Ovary (tissue), 10 donors: ENCODE measurements at places on chromosomes 3 and 15. TPM values are rescaled to one million over a fixed set of nuclear protein-coding genes. Genes with fewer than 3 reads are reported as not detected.
A peak's percentile ranks its signal among the peaks of the same experiment; 100 is the strongest.

- no peak overlapping the region for H3K27ac ChIP-seq
- no peaks in the 10 kb centered on the region for H3K27me3 ChIP-seq
- H3K4me3 ChIP-seq: no peak overlapping the region
- no peaks in the 10 kb centered on the region for H3K4me1 ChIP-seq
- DNase-seq: no peak
- H3K36me3 ChIP-seq: no peaks in the 10 kb centered on the region
These were observed 59.9 kb upstream of the KLF13 start for GRCh38 chr15:31266712-31267111.

The ALDH1A2 gene
- total RNA-seq: 78.4 TPM

- H3K36me3 ChIP-seq: no peaks in the 10 kb centered on the region
- no peaks in the 10 kb centered on the region for H3K4me1 ChIP-seq
- DNase-seq: no peak
- H3K27ac ChIP-seq: no peak overlapping the region
- no peaks in the 10 kb centered on the region for H3K27me3 ChIP-seq
- H3K4me3 ChIP-seq: no peak overlapping the region
These were observed 52.9 kb upstream of the BCL6 start for GRCh38 chr3:187798126-187798525.

DNA sequence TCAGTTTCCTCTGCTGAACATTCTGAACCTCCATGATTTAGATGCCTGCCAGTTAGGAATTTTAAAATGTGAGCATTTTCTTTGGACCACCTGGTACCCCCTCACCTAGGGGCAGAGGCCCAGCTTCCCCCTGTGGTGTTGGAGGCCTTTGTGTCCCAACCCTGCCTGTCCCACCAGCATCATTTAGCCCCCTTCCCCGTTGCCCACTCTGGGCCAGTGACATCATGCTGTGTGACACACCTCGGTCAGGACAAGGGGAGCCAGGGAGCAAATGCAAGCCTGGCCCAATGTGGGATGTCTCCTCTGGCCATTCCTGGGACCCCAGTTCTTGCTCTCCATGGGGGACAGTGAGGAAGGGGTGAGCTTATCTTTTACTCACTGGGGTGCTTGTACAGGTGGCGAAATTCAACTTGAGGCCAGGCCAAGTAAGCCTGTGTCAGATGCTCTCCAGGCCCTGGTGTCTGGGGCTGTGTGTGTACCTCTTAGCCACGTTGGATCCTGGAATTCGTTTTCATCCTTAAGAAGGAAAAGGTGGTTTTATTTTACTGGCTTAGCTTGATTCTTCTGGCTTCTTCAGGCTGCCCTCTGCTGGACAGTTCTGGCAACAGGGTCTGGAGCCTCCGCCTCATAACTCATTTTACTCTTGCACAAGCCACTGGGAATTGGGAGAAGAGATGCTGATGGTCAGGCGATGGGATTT lies 49.7 kb upstream of the MYZAP start:
- no peak overlapping the region for H3K27ac ChIP-seq
- H3K4me3 ChIP-seq: no peak overlapping the region
- H3K36me3 ChIP-seq: no peaks in the 10 kb centered on the region
- peak; percentile 80 for DNase-seq
- H3K4me1 ChIP-seq: no peaks in the 10 kb centered on the region
- H3K27me3 ChIP-seq: no peaks in the 10 kb centered on the region

The ATP11B gene
- 56.3 TPM for total RNA-seq

GRCh38 chr3:154060238-154061000 lies 60.8 kb upstream of the ARHGEF26 start:
- H3K27ac ChIP-seq: no peak overlapping the region
- H3K27me3 ChIP-seq: no peaks in the 10 kb centered on the region
- no peak for DNase-seq
- no peaks in the 10 kb centered on the region for H3K4me1 ChIP-seq

DNA sequence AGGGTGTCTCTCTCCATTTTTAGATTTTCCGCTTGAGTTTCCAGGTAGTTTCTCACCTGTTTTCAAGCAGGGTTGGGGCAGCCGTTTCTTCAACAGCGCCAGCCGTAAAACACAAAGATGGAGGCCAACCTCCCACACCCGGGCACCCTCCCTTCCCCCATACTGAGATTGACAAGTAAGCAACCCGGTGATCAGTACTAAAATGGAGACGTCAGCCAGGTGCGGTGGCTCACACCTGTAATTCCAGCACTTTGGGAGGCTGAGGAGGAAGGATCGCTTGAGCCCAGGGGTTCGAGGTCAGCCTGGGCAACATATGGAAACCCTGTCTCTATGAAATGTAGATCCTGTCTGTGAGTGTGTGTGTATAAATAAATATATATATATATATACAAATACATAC lies 903 bp upstream of the ZSCAN2 start:
- H3K27ac ChIP-seq: peak overlapping the region; percentile 78
- H3K4me3 ChIP-seq: no peak overlapping the region
- H3K4me1 ChIP-seq: peaks cover 5% of the 10 kb centered on the region

- no peaks in the 10 kb centered on the region for H3K4me1 ChIP-seq
- no peak overlapping the region for H3K4me3 ChIP-seq
- H3K27ac ChIP-seq: no peak overlapping the region
- no peak for DNase-seq
- H3K36me3 ChIP-seq: no peaks in the 10 kb centered on the region
- no peaks in the 10 kb centered on the region for H3K27me3 ChIP-seq
These were observed 2.2 kb upstream of the TRAK1 start for GRCh38 chr3:42088803-42089530.

- peak overlapping the region; percentile 22 for H3K4me3 ChIP-seq
- H3K36me3 ChIP-seq: no peaks in the 10 kb centered on the region
- H3K4me1 ChIP-seq: no peaks in the 10 kb centered on the region
- H3K27me3 ChIP-seq: no peaks in the 10 kb centered on the region
- peak; percentile 63 for DNase-seq
These were observed 72.6 kb upstream of the TNFSF10 start for GRCh38 chr3:172595664-172596393.

The DTWD1 gene
- 18.5 TPM for total RNA-seq

The EFHB gene
- 0.42 TPM for total RNA-seq

GRCh38 chr3:120192159-120192558 lies 92.9 kb downstream of the GPR156 start:
- no peaks in the 10 kb centered on the region for H3K36me3 ChIP-seq
- no peak overlapping the region for H3K27ac ChIP-seq
- no peaks in the 10 kb centered on the region for H3K27me3 ChIP-seq
- no peaks in the 10 kb centered on the region for H3K4me1 ChIP-seq

DNA sequence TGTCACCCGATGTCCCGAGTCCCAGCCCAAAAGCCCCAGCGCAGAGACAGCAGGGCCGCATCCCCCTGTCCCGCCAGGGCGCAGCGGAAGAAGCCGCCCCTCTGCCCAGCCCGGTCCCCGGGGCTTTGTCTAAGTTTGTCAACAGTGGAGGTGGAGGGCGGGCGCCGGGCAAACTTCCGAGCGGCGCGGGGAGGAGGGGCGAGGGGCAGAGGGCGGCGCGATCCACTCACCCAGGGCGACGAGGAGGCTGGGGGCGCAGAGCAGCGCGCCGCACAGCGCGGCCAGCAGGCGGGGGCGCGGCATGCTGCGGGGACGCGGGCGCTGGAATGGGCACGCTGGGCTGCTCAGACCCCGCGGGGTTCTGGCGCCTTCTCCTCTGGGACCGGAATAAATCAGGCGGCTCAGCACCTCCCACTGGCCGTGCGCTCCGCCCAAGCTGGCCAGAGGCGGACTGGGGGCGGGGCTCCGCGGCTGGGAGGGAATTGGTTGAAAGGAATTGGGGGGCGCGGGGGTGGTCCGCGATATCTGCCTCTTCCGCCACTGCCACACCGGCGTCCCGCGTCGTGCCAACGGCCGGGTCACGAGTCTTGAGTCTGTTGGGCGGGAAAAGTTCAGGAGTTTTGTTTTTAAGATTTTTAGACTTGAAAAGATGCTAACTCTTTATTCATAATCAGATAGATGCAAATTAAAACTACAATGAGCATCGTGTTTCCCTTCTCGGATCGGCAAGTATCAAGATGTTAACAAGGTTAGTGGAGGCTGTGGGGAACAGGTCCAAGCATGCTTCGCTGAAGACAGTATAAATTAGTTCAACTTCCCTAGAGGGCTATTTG lies at the start of gene MFGE8:
MFGE8 (minus strand) TSS at position 363 of the 833 bp plus-strand sequence; CDS start at position 303, 60 bp downstream.
- H3K27me3 ChIP-seq: no peaks in the 10 kb centered on the region
- peak within 1 kb of the TSS; percentile 58 for H3K4me3 ChIP-seq
- peaks cover 11% of the 10 kb centered on the region for H3K4me1 ChIP-seq
- no peaks in the 10 kb centered on the region for H3K36me3 ChIP-seq
- peak within 1 kb of the TSS; percentile 80 for H3K27ac ChIP-seq

DNA sequence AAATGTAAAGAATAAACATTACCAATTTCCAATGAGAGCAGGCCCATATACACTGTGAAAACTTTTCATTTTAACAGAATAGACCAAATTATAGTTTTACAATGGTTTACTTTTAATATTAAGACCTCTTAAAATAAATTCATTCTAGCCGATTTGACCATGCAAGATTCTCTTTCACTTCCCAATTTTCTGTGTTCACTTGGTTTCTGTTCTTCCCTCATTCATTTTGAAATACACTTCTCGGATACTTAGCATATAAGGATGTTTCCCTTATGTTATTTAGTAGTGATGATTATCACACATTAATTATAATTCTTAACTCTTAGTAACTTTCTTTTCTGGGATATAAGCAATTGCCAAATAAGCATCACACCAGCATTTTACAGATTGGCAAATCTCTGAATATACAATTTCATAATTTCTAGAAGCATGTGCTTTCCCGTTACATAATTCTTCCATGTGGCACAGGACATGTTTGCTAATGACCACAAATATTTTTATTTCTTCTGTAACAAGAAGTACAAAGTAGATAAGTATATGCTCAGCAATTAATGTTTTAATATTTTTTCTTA lies 13.9 kb downstream of the OR5H15 start:
- no peaks in the 10 kb centered on the region for H3K36me3 ChIP-seq
- H3K4me1 ChIP-seq: no peaks in the 10 kb centered on the region
- no peak for DNase-seq
- no peak overlapping the region for H3K4me3 ChIP-seq
- H3K27me3 ChIP-seq: no peaks in the 10 kb centered on the region

GRCh38 chr15:93139436-93139835 lies 50.4 kb upstream of the RGMA start:
- no peaks in the 10 kb centered on the region for H3K36me3 ChIP-seq
- no peaks in the 10 kb centered on the region for H3K27me3 ChIP-seq
- no peaks in the 10 kb centered on the region for H3K4me1 ChIP-seq
- no peak overlapping the region for H3K4me3 ChIP-seq
- DNase-seq: no peak
- H3K27ac ChIP-seq: no peak overlapping the region

DNA sequence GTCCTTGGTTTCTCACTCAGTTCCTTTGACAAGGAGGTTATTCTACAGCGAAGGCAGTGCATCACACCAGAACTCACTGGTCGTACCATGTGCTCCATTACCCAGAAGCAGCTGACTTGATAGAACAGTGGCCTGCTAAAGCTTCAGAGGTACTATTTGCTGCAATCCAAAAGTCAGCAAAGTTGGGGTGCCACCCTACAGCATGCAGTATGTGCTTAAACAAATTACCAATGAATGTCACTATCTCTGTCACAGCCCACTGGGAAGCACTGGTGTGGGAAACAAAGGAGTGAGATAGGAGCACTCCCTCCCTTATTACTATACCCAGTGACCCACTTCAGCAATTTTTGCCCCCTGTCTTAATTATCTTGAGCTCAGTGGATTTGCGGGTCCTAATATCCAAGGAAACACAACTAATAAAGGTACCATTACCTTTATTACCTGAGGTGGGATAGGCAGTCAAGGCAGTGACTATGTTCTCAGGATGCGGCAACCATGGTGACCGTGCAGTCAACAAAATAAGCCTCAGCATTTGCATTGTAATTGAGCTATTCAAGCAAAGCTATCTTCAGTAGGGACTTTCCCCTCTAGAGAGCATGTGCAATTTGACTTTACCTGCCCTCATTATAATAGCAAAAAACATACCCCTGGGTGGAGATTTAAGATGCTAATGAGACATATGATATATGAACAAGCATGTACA lies 199.4 kb downstream of the OCA2 start:
- no peaks in the 10 kb centered on the region for H3K27me3 ChIP-seq
- no peaks in the 10 kb centered on the region for H3K4me1 ChIP-seq
- no peak overlapping the region for H3K27ac ChIP-seq
- H3K4me3 ChIP-seq: no peak overlapping the region

DNA sequence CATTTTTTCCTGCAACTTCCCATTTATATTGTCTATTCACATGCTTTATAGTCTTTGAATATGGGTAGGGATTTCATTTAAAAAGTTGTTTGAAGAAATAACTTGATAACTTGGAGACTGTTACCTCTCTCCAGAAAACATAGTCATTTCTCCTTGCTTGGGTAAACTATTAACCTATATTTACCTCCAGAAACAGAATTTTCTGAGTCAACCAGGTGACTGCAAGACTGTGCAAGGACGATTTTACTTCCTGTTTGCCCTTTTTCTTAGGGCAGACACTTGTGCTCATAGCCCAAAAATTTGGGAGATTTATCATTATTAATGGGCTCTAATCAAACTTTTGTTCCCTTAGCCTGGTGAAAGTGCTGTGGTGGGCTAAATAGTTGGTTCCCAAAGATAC lies 14.3 kb upstream of the MOBP start:
- H3K4me1 ChIP-seq: no peaks in the 10 kb centered on the region
- no peaks in the 10 kb centered on the region for H3K36me3 ChIP-seq
- no peak overlapping the region for H3K27ac ChIP-seq
- H3K27me3 ChIP-seq: no peaks in the 10 kb centered on the region

GRCh38 chr3:14521611-14522010 lies 18.5 kb downstream of the GRIP2 start:
- no peaks in the 10 kb centered on the region for H3K36me3 ChIP-seq
- no peaks in the 10 kb centered on the region for H3K4me1 ChIP-seq
- no peak overlapping the region for H3K4me3 ChIP-seq
- no peaks in the 10 kb centered on the region for H3K27me3 ChIP-seq

The CPEB1 gene
- 14.4 TPM for total RNA-seq

DNA sequence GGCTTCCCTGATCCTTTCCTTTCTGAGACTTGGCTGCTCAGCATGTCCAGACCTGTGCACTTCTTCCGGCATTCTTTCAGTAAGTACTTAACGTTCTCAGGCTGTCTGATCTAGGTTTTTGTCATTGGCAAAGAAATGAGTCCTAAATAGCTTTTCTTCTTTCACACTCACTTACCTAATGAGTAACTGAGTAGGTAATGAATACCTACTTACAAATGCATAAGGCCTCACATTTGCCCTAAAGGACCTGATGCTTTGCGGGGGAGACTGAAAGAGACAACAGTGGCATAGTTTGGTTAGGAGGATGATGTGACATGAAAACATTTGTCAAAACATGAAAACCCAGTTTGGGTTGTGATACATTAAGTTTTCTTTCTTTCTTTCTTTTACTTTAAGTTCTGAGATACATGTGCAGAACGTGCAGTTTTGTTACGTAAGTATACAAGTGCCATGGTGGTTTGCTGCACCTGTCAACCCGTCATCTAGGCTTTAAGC lies 516.7 kb upstream of the CFAP20DC start:
- H3K36me3 ChIP-seq: no peaks in the 10 kb centered on the region
- H3K27me3 ChIP-seq: no peaks in the 10 kb centered on the region
- no peak overlapping the region for H3K4me3 ChIP-seq
- no peaks in the 10 kb centered on the region for H3K4me1 ChIP-seq
- H3K27ac ChIP-seq: no peak overlapping the region

GRCh38 chr15:78317145-78317836 lies 17.9 kb upstream of the SKIC8 start:
- no peaks in the 10 kb centered on the region for H3K36me3 ChIP-seq
- no peaks in the 10 kb centered on the region for H3K4me1 ChIP-seq
- H3K27ac ChIP-seq: no peak overlapping the region
- DNase-seq: no peak
- H3K27me3 ChIP-seq: no peaks in the 10 kb centered on the region

The SLC38A3 gene
- 3.7 TPM for total RNA-seq
